Activated CD8-positive, alpha-beta memory T cell treated with anti-CD3 and anti-CD28 coated beads for 24 hours (primary cell): ENCODE measurements at places on chromosomes 7 and 10.

GRCh38 chr7:24328050-24328449, 44.1 kb downstream of the NPY start:
- no peak for DNase-seq

GRCh38 chr10:5748394-5748803, 63.8 kb downstream of the TASOR2 start:
- DNase-seq, result no peak

DNA sequence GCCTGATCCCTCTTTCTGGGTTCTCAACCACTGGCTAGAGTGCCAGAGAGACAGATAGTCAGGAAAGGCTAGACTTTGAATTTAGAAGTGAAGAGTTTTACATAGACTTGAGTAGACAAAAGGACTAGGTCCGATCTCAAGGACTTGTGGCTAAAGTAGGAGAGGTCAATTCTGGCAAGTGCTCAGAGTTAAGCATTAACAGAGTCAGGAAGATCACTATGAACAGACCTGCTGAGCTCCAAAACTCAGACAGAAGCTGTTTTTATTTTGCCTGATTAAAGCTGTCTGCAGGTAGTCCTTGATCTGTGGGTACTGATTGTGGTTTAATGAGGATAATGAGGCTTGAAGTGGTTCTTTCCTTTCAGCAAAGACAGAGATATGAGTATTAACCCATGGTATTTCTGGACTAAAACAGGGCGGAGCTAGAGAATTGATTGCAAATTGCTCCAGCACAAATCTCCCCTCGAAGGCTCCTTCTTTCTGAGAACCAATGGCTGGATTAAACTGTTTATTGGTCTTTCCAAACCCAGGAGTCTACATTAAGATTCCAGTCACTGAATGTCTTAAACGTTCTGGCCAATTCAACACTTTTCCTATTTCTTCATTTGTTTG, 423.2 kb downstream of the IPMK start:
- no peak for DNase-seq

DNA sequence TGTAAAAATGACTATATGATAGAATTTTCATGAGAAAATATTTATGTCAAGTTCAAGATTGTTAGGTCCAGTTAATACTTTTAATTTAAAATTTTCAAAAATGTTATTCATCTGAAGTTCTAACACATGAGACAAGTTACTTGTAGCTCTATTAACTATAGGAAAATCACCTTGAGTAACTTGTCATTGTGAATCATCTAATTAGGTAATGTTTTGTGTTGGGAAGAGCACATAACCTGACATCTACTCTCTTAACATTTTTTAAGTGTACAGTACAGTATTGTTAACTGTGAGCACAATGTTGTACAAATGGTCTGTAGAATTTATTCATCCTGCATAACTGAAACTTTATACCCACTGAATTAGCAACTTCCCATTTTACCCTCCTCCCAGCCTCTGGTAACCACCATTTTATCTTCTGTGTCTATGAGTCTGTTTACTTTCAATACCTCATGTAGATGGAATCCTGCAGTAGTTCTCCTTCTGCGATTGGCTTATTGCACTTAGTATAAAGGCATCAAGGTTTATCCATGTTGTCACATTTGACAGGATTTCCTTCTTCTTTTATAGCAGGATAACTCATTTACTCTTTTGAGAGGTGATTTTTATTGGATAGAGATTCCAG, 54.6 kb downstream of the ARL4A start:
- DNase-seq, result no peak
